Endothelial cell of umbilical vein (primary cell): ENCODE measurements at places on chromosomes 2 and 18. TPM values are rescaled to one million over a fixed set of nuclear protein-coding genes. Genes with fewer than 3 reads are reported as not detected.

- DNase-seq, result no peak
- H3K36me3 ChIP-seq, result no peaks in the 10 kb centered on the region
- H3K4me1 ChIP-seq, result peaks cover 32% of the 10 kb centered on the region
- no peaks in the 10 kb centered on the region for H3K27me3 ChIP-seq
- H3K4me3 ChIP-seq, result no peak overlapping the region
Measured at GRCh38 chr2:237688081-237688480, 60.7 kb downstream of the LRRFIP1 start.

GRCh38 chr2:216698895-216699294 lies 3.5 kb upstream of the IGFBP5 start:
- no peak overlapping the region for H3K4me3 ChIP-seq
- no peaks in the 10 kb centered on the region for H3K36me3 ChIP-seq
- H3K27me3 ChIP-seq, result peaks cover 52% of the 10 kb centered on the region
- no peak overlapping the region for H3K27ac ChIP-seq
- peak; percentile 59 for DNase-seq
- H3K4me1 ChIP-seq, result peaks cover 3% of the 10 kb centered on the region

DNA sequence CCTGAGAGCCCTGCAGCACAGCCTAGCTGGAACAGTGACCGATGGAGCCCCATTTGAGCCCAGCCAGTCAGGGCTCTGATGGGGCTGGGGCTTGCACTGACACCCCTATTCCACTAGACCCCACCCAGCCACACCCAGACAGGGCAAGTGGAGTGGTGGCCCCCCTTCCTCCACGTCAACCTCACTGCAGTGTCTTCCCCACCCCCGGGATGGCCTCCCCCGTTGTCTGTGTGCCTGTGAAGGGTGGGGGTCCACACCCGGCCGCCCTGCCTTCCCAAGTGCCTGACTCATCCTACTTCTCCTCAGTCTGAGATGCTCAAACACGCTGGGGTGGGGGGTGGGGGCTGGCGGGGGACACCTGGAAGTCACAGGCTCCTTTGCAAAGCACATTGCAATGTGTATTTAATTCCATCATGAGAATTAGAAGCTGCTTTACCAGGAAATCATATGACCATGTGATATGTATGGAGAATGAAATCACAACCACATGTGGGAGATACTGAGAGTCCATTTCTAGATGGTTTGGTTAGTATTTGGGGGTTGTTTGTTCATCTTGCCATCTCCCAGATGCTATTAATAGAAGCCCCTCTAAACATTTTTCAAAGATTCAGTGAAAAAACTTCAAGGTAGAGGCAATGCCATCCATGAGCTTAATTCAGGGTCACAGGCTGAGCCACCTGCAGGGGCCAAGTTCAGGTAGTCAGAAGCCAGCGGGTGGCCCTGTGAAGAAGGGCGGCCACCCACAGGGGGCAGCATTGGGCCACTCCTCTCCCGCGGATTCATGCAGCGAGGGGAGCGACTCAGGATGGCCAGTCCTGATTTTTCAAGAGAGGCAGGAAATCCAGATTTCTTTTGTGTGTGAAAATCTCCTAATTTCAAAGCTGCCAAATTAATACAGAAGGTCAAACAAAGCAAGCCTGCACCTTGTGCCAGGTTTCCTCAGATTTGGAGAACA lies 22.7 kb upstream of the GMPPA start:
- H3K36me3 ChIP-seq, result no peaks in the 10 kb centered on the region
- peak; percentile 45 for DNase-seq
- H3K4me3 ChIP-seq, result no peak overlapping the region

DNA sequence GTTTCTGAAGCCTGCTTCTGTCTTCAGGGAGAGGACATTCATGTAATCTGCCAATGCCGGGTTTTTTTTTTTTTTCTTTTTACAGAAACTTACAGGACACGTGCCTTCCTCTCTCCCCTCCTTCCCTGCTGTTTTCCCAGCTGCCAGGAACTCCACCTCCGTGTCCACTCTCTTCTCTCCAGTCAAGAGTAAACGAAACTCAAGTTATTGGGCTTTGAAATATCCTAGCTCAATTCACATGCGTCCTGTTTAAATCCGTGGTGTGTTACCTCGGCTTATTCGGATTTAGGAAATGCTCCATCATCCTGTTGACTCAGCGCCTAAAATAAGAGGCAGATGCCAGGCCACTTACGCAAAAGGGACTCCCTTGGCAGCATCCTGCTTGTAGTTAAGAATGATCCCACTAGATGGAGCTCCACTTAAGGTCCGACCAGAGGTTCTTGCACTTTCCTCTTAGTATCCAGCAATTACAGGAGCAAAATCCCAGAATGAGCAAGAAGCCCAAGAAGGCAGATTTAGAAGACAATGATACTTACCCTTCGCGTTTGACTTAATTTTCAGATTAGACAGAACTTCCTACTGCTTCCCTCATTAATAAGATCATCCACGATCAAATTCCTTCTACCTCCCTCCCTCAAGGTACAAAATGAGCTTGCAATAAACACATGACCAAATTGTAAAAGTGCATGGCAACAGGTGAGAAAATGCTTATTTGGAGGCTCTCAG lies 97.2 kb upstream of the ZCCHC2 start:
- peak overlapping the region; percentile 86 for H3K27ac ChIP-seq
- H3K27me3 ChIP-seq, result no peaks in the 10 kb centered on the region

DNA sequence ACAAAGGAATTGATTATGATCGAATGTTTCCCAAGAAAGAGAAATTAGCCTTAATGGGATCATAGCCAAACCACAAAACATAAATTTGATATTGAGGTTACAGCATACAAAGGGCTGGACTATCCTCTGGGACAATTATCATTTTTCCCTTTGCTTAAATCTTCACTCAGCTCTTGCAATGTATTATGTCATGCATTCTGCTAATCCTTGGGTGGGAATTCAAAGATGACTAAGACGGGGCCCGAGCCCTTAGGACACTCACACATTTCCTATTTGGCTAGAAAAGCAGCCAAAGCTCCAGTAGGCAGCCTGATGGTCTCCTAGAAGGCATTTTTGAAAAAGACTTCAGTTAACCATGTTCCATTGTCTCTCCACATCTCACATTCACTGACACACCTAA lies 17.2 kb upstream of the NMI start:
- H3K27me3 ChIP-seq, result no peaks in the 10 kb centered on the region
- no peak overlapping the region for H3K27ac ChIP-seq
- H3K4me3 ChIP-seq, result no peak overlapping the region
- peaks cover 3% of the 10 kb centered on the region for H3K4me1 ChIP-seq
- peak; percentile 36 for DNase-seq
- H3K36me3 ChIP-seq, result no peaks in the 10 kb centered on the region

- no peak overlapping the region for H3K4me3 ChIP-seq
- H3K4me1 ChIP-seq, result peaks cover 21% of the 10 kb centered on the region
- no peaks in the 10 kb centered on the region for H3K27me3 ChIP-seq
- H3K36me3 ChIP-seq, result no peaks in the 10 kb centered on the region
Measured at GRCh38 chr2:37638973-37639372, 32.5 kb downstream of the CDC42EP3 start.

The ZC3H6 gene
- 2.5 and 3.0 TPM in 2 replicates for total RNA-seq
